ENCODE measurements at places on chromosomes 2 and 18.

GRCh38 chr2:82330155-82330554 lies 2025.6 kb upstream of the LRRTM1 start:
- DNase-seq = no peak

DNA sequence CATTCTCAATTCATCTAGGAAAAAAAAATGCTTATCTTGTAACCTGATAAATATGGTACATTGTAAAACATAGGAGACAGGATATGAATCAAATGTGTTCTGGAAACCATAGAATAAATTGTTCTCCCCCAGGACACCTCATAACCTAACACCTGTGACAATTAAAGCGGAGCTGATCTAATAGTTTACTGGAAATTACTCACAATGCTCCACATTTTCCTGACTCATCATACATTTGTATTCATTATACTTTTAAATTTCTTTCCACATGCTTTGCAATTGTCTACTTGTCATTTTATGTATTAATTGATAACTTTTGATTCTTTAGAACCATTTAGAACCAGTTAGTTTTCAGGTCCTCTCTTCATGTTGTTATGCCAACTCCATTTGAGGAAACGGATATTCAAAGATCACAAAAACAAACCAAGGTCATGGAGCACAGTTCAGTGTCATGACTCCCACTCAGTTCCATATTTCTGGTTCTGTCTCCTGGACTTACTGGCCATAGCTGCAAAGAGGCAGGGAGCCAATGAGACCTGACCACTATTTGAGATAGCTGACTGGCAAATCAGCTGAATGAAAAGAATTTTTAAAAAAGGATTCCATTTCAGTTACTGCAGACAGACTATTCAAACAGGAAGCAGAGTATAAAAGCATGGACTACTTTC lies 128.5 kb downstream of the CALCRL start:
- DNase-seq = no peak

DNA sequence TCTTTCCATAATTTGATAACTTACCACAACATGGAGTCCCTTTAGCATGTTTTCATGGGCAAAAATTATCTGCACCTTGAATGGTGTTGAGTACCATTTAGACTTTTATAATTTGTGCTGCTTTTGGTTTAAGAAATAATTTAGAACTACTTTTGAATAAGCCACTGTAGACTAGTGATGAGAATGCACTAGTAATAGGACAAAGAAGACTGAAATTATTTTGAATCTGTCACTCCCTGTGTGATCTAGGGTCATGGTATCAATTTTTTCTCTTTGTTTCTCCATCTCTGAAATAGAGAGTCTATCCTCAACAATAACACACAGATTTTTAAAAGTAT lies 37.7 kb downstream of the EFEMP1 start:
- DNase-seq = no peak

DNA sequence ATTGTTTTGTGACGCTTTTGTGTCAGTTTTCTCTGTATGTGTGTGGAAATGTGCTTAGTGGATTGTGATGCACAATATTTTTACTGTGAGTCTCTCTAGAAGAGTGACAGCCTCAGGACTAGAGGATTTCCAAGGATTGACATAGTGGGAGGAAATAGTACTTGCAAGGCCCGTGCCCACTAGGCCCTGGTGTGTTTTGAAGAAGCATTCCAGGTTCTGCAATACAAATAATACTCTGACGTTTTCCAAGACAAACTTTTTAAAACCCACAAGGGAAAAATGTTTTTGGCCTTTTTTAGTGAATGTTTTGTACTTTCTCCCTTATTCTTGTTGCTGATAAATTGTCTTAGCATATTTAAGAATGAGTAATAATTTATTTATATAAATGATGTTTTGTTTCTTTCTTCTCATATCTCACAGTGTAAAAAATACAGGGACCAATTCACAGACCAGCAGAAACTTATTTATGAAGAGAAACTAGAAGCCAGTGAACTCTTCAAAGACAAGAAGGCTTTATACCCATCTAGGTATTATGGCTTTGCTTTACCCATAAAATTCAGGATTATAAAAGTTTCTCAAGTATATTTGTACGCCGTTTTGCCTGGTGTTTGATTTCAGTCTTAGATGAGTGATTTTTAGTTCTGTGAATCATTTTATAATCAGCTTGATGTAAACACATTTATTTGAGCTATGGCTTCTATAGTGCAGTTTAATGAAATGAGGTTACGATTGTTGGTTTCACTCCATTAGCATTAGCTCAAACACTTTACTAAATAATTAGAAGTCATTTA lies 165.6 kb downstream of the MYO1B start:
- no peak for DNase-seq

DNA sequence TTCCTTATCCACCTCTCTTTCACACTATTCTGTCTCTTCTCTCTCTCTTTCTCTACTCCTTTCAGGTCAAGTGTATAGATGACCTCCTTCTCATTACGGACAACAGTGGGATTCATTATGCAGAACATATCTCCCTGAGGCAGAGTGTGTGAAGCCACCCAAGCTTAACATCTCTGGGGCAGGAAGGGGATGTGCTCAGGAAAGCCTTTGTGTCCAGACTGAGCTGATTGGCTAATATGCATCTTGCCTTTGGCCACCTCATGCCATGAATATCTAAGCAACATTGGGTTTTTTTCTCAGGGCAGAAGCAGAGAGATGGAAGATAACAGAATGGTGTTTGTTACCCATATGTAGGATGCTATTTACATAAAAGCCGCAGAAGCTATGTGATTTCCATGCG lies 211.4 kb upstream of the LRRTM1 start:
- DNase-seq = no peak

Measured in stimulated activated CD4-positive, alpha-beta T cell treated with anti-CD3 and anti-CD28 coated beads, Interleukin-1b, Interleukin-23, amount 100 ng/mL, for 1 hour (primary cell).